ENCODE measurements at places on chromosomes 12 and 14.
A peak's percentile ranks its signal among the peaks of the same experiment; 100 is the strongest.

- DNase-seq = no peak
Measured at GRCh38 chr12:55642267-55642666, 5.6 kb downstream of the OR10P1 start.

- peak; percentile 87 for DNase-seq
Measured at GRCh38 chr12:51980051-51980808, 26.5 kb upstream of the TAMALIN start.

DNA sequence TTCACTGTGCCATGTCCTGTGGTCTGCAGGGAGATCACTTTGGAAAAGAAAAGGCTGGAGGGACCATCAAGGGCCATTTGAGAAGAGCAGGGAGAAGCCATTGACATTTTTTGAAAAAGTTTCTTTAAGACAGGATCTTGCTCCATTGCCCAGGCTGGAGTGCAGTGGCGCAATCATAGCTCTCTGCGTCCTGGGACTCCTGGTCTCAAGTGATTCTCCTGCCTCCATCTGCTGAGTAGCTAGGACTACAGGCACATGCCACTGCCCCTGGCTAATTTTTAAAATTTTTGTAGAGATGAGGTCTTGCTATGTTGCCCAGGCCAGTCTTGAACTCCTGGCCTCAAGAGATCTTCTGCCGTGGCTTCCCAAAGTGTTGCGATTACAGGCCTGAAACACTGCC is 32.3 kb downstream of the PTHLH start:
- DNase-seq = no peak

GRCh38 chr14:26394150-26394810 is 203.6 kb downstream of the NOVA1 start:
- DNase-seq = peak; percentile 20

DNA sequence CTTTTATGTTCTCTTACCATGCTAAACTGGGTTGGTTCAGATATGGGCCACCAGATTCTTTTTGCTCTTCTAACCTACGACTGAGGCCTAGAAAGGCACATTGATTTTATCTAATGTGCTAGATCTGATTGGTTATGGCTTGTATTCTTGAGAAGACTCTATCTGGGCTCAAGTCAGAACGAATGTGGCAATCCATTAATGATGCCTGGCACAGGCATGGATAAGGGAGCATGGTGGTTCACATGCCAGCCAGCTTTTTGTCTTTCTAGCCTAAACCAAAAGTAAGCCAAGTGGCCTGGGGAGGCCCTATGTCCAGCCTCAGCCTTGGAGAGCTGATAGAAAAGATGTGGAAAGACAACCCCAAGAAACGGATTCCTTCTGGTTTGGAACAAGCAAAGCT is 82.7 kb downstream of the KNTC1 start:
- no peak for DNase-seq

DNA sequence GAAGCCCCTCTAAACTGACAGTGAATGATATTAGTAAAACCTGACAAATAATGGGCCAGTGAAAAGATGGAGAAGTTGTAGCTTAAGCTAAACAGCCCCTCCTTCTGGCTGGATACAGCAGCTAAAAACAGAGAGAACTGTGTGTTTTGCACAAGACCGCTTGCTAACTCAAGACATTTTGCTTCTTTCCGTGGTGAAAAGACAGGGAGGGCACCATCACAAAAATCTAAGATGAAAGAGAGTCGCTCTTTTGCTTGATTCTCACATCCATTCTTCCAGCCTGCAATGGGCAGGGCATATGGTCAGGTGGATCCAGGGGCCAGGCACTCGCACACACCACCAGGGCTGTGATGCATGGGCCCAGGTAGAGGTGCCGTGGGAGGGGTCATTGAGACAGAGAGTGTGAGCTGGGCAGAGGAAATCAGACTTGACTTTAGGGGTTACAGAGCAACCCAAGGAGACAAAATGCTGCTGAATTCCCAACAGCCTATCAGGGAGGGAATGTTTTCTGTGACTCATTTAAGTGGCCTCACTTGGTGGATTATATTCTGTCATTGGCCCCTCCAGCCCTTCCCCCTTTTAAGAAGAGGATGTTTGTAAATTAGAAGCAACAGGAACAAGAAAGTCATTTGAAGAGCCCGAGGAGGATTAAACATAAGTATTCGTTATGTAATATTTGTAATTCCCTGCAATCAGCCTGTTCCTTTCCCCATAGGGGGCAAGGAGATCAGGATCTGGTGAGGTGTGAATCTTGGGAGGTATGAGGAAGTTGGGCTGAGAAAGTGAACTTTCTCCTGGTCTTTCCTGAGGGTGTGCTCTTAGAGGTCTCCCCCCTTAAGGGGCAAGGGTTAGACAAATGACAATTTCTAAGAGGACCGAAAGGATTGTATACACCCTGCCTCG is 12.3 kb downstream of the EMP1 start:
- DNase-seq = no peak

- DNase-seq = no peak
Measured at GRCh38 chr14:70812124-70812818, 3.0 kb upstream of the MAP3K9 start.

- DNase-seq = no peak
Measured at GRCh38 chr12:104568935-104569334, 112.2 kb downstream of the CHST11 start.

Measured in urothelium cell line (cell line).